Astrocyte of the cerebellum (primary cell): ENCODE measurements at places on chromosomes 3 and 15.
A peak's percentile ranks its signal among the peaks of the same experiment; 100 is the strongest.

DNA sequence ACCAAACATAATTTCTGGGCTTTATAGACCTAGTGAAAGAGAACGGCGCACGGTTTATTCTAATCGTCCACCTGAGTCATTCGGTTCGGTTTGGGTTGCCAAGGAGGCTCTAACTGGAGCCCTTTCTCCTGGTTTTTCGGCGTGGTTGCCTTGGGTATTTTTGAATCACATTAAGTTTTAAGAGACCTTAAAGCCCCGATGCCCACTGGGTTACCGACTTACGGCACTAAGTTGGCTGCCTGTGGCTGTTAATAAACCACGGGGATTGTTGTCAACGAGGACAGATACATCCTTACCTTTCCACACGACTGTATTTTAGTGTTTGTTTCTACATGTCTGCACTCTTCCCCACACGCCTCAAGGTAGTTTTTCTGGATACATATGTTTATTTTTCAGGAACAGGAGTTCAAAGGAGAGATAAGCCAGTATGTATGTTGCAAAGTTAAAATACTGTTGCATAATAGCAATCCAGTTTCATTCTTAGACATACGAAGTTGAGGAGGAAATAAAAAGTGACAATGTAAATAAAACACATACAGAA lies 1.2 kb upstream of the ANP32A start:
- no peak for DNase-seq

DNA sequence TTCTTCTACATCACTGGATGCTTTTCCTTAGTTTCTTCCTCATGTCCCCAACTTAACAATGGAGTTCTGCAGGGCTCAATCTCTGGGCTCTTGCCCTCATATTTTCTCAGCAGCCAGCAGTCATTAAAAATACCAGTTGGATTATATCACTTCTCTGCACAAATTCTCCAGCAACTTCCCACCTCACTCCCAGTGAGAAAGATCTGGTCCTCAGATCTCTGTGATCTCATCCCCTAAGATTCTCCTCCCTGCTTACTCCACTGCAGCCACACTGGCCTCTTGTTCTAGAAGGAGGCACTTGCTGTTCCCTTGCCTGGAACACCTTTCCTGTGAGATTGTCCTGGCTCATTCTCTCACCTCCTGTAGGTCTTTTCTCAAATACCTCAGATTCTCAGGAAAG lies 6.1 kb downstream of the ERICH6 start:
- no peak for DNase-seq

GRCh38 chr3:42651248-42652091 lies 2.0 kb upstream of the ZBTB47 start:
- DNase-seq = no peak

DNA sequence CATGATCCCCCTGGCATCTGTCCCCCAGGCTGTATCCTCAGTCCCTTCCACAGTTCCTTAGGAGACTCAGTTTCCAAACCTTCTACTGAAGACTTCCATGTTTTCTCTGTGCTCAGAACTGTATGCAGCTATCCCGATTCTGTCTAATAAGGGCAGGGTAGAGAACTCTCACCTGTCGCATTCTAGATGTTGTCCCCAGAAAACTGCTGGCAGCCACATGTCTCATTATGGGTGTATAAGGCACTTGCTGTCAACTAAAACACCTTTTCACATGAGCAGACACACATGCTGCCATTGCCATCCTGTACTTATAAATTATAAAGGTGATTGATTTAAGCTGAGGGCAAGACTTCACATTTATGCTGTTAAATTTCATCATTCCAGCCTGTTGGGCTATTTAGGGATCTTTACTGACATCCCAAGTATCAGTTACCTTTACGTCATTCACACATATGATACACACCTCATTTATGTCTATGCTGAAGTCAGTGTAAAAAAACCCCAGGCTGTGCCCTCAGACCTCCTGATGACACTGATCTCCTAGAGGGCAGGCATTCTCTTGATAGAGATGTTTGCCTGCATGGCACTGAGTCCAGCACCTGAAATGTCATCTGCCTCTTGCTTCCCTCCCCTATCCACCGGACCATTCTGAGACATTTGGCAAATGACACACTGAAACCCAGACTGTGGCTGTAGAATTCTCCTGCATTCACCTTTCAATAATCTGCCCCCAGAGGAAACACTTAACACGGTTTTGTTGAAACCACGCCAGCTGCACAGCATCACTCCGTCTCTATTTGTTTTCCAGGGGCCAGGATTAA lies 35.8 kb downstream of the BTD start:
- no peak for DNase-seq

- no peak for DNase-seq
These were observed 201.8 kb upstream of the KCNH8 start for GRCh38 chr3:18946524-18946923.

- peak; percentile 53 for DNase-seq
These were observed 219.9 kb downstream of the TCF12 start for GRCh38 chr15:57138349-57138788.

DNA sequence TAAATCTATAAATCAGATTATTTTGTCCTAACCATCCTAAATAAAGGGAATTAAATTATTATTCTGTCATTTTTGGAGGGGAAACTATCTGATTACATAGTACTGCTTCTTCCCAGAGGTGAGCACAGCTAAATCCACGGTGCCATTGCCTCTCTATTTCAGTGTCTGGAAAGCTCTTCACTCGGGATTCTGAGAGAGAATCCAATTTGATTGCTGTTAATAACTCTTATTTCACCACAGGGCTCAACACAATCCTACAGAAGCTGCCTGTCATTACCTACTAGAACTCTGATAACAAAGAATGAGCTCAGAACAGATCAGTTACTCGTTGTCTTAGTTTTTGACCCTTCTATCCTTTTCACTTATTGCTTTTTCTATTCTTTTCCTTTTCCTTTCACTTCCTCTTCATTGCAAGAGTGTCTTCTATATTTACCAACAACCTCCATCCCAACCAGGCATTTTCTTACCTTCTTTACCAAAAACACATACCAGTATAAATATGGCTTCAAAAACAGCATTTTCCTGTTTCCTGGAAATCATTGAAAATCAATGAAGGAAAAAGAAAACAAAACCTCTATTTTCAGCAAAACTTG lies 30.4 kb downstream of the OXNAD1 start:
- no peak for DNase-seq

DNA sequence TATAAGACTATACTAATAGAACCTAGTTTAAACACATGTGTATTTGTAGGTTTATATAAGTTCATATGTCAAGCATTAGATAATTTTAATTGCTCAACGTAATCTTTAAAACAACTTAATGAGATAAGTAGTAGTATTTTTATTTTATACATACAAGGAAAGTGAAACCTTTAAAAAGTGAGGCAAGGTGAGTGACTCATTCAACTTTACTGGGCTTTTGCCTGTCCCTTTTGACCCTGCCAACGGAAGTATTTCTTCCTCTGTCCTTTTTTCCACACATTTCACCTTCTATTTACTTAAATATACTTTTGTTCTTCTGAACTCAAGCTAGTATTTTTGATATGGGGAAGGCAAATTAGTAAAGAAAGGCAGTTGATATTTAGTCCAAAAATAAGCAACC lies 78.5 kb downstream of the KBTBD8 start:
- DNase-seq = no peak

GRCh38 chr3:78293284-78293683 lies 1253.4 kb downstream of the ROBO2 start:
- no peak for DNase-seq

- DNase-seq = no peak
These were observed 34.7 kb downstream of the SCG5 start for GRCh38 chr15:32676169-32676568.

DNA sequence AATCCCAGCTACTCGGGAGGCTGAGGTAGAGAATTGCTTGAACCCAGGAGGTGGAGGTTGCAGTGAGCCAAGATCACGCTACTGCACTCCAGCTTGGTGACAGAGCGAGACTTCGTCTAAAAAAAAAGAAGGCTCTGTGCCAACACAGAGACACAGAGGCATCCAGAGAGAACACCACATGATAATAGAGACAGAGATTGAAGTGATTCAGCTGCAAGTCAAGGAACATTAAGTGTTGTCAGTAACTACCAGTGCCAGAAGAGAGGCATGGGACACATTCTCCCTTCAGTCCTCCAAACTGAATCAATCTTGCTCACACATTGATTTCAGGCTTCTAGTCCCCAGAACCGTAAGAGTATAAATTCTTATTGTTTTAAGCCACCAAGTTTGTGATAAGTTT lies 97.5 kb downstream of the GOLIM4 start:
- no peak for DNase-seq

DNA sequence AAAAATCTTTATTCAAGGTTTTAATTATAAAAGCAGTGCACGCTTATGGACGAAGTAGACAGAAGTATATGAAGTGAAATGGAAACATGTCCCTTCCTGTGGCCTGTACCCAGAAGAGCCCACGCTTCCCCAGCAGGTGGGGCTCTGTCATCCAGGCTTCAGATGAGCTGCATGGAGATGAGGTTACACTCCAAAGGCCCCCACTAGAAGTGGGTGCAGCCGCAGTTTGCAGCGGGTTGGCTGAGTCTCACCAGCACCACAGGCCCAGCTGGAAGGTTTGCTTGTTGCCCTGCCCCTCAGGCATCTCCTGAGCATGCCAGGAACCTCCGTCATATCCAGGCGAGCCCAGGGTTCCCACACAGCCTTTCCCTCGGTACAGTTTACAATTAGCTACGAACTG lies 33.1 kb downstream of the PRR20G start:
- no peak for DNase-seq

GRCh38 chr3:150183678-150184425 lies 213.2 kb upstream of the PFN2 start:
- DNase-seq = peak; percentile 60

- no peak for DNase-seq
These were observed 105.0 kb downstream of the FOXP1 start for GRCh38 chr3:71478568-71478967.

DNA sequence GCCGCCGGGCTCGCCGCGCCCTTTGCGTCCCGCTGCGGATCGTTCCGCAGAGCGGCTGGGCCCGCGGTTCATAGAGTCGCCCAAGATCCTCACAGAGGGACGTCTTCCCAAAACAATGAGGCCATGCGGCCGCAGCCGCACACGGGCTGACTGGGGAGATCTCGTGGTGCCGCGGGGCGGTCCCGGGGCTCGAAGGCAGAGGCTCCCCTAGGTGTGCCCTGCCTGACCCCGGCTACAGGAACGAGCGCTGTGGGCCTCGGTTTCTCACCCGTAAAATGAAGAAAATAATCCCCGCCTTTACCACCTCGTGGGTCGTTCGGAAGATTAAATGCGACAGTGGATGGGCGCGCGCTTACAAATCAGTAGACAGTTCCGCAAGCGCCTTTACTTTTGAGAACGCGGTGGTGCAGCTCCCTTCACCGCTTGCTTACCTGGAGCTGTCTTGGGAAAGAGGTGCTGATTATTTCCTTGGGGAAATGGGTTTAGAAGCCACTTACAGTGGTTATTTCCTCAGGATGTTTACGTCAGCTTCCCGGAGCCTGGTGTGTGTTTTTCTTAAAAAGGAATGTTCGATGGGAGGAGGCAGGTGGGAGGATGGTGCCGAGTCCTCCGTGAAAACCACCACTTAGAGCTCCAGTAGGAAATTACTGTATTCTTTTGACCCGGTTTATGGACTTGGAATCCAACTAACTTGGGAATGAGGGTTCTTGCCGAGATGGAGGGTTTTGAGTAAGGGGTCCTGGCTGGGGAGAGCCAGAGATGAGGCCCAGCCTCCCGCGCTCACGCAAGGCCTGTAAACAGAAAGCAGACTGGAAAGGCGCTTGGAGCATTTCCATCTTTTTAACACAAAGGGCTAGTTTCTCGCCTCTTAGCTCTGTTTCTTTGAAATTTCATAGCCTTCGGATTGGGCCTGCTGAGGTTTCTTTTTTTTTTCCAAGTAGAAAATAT lies 1.9 kb upstream of the MEX3B start:
- DNase-seq = peak; percentile 9

DNA sequence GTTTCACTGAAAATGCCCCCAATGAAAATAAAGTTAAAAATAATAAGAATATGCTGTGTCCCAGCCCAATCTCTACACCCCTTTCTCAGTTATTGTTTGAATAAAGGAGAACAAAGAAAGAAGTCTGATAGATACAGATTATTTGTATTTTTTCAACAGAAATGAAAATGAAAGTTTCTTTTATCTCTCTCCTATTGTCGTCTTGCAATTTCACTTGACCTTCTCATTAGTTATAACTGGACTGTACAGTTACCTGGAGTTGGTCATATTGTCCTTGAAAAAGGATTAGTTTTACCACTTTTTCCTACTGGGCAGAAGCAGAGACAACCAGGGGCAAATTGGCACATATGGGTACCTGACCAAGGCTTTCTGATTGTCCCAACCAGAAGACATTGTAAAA lies 440.0 kb downstream of the PDCD6IP start:
- no peak for DNase-seq

DNA sequence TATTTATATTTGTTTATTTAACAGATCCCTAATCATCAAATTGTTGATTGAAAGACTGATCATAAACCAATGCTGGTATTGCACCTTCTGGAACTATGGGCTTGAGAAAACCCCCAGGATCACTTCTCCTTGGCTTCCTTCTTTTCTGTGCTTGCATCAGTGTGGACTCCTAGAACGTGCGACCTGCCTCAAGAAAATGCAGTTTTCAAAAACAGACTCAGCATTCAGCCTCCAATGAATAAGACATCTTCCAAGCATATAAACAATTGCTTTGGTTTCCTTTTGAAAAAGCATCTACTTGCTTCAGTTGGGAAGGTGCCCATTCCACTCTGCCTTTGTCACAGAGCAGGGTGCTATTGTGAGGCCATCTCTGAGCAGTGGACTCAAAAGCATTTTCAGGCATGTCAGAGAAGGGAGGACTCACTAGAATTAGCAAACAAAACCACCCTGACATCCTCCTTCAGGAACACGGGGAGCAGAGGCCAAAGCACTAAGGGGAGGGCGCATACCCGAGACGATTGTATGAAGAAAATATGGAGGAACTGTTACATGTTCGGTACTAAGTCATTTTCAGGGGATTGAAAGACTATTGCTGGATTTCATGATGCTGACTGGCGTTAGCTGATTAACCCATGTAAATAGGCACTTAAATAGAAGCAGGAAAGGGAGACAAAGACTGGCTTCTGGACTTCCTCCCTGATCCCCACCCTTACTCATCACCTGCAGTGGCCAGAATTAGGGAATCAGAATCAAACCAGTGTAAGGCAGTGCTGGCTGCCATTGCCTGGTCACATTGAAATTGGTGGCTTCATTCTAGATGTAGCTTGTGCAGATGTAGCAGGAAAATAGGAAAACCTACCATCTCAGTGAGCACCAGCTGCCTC lies 14.7 kb downstream of the THBS1 start:
- no peak for DNase-seq

GRCh38 chr3:7713724-7714123 lies 787.9 kb upstream of the LMCD1 start:
- DNase-seq = no peak

DNA sequence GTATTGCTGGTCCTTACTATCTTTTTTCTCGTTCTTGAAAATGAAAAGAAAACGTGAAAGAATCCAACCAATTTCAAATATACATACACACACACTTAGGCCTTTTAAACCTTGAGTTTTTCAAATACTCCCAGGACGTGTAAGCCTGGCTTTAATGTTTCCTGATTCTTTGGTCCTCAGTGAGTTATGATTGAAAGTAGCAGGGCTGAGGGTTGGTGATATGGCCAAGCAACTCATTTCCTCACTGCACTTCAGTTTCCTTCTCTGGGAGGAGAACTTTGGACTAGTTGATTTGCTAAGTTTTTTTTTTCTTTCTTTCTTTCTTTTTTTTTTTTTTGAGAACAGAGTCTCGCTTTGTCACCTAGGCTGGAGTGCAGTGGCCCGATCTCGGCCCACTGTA lies 34.6 kb downstream of the CHD2 start:
- DNase-seq = no peak

- DNase-seq = peak; percentile 18
These were observed 221.4 kb upstream of the NANOGP8 start for GRCh38 chr15:35306361-35306981.
